GM10248 (cell line): ENCODE measurements at places on chromosomes 2 and 18.

DNA sequence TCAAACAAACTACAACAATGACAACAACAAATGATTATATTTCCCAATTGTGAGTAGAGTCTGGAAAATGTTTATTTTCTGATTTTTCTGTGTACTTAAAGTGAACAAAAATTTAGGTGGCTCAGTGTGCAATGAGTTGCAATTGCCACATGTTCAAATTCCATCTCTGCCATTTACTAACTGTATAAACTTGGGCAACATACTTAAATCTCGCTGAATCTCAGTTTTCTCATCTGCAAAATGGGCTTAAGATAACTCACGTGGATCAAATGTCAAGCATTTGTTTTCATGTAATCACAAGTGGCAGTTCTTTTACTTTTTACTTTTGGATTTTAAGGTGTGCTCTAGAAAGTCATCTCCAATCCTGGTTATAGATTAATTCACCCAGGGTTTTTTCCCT lies 416.8 kb upstream of the HNRNPA3 start:
- no peak for DNase-seq

DNA sequence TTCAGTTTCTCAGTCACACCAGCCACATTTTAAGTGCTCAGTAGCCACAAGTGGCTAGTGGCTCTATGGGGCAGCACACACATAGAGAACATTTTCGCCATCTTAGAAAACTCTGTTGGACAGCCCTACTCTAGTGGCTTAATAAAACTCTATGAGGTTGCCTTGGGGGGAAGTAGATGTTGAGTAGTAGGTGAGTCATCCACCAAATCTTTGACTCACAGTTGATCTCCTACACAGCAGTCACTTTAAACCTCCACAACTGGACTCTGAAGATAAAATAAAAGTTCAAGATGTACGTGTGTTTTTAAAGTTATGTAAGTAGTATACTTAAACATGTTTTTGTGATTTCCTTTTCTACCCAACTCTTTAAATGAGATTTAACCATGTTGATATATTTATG lies 379.0 kb downstream of the SETBP1 start:
- no peak for DNase-seq

- peak; percentile 25 for DNase-seq
These were observed 81.3 kb downstream of the STRADB start for GRCh38 chr2:201532686-201533304.

DNA sequence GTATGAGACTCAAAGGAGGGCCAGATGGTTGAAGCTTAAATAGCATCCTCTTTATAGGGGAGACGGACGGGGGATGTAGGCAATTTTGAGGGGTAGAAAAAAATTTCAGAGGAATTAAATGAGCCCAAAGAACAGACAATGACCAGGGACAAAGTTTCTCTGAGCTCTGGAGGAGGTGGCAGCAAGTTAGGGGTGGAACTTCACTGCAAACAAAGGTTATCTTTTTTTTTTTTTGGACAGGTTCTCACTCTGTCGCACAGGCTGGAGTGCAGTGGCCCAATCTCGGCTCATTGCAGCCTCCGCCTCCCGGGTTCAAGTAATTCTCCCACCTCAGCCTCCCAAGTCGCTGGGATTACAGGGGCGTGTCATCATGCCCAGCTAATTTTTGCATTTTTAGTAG lies 195.6 kb downstream of the PDE11A start:
- no peak for DNase-seq

DNA sequence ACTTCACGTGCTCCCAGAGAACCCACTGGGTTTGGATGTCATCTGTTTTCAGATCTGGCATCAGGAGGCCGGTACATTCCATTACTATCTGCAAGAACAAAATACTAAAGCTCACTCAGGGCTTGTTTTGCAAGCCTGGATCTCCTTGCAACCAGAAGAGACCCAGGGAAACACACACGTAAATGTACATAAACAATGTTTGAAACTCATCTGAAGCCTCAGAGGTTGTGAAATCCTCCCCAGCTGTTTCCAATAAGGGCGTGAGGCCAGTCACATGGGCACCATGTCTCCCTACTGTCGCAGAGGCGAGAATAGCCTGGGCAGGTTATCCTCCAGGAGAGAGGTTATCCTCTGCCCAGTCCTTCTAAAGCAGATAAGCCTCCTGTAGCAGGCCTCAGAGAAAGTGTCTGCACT lies 186.9 kb downstream of the GFPT1 start:
- DNase-seq, result no peak

DNA sequence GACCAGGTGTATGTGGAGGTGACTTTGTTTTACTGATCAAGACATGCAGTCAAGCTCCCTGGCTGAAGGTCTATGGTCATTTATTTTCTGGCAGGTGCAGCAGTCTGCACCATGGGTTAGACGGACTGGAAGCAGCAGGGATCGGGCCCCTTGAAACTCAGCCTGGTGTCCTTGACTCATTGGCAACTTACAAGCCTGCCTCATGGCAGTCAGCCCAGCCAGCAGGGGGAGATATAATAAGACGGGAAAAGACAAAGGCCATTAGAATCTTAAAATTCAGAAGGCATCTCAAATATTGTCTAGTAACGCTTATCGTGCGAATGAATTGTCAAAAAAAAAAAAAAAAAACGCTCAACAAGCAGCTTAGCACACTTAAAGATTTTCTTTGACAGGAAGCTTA lies 308.2 kb downstream of the EN1 start:
- no peak for DNase-seq

- DNase-seq, result no peak
These were observed 51.6 kb upstream of the FMNL2 start for GRCh38 chr2:152283392-152283791.

GRCh38 chr18:62614494-62614893 lies 91.7 kb downstream of the ZCCHC2 start:
- DNase-seq, result no peak

DNA sequence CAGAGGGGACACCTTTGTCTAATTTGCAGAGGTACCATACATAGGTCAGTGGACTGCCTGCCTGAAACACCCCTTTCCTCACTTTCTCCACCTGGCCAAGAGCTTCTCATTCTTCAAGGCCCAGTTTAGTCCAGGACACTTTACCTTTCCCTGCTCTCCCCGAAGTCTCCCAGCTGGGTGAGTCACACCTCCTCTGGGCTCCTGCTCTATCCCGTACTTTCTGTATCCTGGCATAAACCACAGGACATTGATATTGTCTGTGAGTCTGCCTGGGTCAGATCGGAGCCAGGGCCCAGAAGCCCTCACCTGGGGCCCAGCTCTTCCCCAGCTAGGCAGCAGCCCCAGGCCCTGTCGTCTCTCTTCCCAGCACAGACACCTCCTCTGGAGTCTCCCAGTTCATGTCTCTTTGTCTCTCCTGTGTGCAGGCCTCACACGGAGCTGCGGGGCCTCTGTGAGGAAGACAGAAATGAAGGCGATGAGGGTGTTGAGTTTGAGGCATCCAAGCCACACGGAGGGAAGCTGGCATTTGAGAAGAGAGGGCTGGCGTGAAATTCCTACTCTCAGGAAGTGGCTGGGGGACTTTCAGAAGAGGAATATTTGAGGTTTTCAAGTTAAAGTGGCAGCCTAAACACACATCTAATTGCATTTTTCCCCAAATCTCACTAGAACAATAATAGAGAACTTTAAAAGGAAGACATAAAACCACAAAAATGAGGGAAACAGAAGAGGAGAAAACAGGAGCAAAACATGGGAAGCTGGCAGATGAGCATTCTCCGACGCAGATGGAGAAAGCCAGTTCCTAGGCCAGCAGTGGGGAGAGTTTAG lies 79.6 kb upstream of the LAPTM4A start:
- no peak for DNase-seq

DNA sequence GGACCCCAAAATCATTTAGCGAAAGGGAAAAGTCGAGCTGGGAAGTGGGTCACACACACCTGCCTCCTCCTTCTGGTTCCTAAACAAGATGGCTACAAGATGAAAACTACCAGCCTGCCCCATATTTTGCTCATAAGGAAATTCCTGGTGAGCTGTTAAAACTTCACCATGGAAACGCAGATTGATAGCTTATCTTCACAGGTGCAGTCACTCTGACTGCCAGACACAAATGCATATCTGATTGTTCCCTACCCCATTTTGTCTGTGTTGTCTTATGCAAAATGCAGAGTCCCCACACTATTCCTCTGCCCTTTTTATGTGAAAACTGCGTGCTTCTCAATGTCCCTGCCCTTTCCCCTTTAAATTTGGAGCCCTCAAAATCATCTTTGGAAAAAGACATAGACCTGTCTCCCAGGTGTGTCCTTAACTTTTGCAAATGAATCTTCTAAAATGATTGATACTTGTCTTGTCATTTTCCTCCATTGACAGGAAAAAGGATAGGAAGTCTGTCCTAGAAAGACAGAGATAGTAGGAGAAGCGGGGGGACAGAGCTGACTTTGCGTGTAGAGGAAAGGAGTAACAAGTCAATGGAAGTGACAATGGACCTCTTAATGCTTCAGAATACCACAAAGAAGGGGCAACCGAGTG lies 38.9 kb upstream of the THOC1 start:
- DNase-seq, result no peak

DNA sequence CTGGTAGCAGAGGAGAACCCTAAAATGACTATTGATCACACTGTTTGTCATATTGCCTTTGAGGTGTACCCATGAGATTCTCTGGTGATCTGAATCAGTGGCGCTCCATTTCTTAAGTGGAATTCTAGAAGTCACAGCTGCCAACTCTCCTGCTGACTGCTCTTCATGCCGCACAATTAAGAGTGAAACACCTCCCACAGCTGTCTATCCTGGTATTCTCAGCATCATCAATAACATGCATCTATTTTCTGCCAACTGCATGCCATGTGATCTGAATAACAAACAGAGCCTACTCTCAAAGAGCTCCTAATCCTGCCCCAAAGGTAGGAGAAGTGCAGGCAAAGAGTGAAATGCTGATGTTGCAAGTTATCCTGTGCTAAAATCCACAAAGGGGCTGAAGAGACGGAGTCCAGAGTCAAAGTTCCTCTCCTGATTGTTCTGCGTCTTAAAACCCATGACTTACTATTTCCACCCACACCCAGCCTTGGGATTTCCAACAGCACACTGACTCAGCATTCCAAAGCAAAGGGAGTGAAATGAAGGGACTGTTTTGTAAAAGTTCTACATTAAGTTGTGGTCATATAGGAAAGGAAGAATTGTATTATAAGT lies 13.7 kb upstream of the DAPL1 start:
- no peak for DNase-seq

GRCh38 chr2:101473911-101474701 lies 806 bp downstream of the RFX8 start:
- DNase-seq, result no peak

DNA sequence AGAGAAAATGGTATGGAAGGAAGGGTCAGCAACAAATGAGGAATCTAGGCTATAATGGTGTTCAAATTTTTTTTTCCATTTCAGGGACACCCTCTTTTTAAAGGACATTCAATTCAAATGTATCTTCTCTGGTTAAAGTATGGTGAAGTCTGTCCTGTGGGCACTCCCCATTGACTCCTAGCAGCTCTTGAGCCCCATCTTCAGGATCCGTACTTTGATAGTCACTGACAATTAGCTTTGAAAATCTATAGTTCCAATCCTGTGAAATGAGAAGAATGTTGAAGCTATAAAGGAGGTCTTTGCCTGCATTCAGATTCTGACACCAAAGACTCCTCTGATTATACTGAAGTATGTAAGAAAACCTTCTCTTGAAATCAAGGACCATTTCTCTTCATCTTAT lies 43.3 kb downstream of the KCNH7 start:
- DNase-seq, result no peak

DNA sequence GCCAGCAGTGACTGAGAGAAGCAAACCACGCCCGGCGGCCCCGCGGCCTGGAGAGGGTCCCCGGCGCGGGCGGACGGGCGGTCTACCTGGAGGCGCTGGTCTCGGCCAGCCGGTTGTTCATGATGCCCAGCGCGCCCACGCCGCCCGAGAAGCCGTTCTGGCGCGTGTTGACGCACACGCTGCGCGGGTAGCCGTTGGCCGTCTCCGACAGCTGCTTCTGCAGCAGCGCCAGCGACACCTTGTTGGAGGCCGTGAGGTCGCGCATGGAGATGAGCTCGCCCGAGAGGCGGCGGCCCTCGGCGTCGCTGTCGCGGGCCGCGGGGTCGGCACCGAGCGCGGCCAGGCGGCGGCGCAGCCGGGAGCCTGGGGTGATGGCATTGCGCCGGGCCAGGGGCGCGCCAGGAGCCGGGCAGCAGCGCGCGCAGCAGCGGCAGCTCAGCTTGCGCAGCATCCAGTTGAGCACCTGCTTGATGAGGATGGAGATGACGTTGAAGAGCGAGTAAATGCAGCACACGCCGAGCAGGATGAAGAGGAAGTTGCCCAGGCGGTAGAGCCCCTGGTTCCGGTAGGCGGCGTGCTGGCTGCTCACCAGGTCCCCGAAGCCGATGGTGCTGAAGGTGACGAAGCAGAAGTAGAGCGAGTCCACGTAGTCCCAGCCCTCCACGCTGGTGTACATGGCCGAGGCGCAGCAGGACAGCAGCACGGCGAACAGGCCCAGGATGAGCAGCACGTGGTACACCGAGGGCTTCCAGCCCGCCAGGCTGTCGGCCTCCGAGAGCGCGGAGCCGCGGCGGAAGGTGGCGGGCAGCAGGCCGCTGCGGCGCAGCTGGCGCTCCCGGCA lies 118.1 kb downstream of the MSH2 start:
- DNase-seq, result peak; percentile 83

DNA sequence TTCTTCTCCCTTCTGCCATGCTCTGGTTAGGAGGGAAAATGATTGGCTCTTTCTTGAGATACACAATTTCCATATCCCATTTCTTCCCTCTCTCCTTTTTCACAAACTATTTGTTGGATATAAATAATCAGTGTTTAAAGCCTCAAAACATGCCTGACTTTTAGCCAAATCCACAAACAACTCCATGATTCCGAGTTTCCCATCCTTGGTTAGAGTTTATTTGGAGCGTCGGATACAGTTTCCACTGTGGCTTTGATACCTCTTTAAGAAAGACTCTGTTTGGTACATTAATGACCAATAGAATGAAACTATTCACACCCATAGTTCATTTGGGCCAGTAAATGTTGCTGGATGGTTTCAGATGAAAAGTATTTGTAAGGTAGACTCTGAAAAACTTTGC lies 5.9 kb upstream of the FHL2 start:
- no peak for DNase-seq

- no peak for DNase-seq
These were observed 60.3 kb downstream of the SH3BP4 start for GRCh38 chr2:235011929-235012631.

GRCh38 chr2:6741229-6741628 lies 124.5 kb downstream of the CMPK2 start:
- DNase-seq, result no peak

GRCh38 chr2:217601601-217602000 lies 401.2 kb downstream of the TNS1 start:
- DNase-seq, result no peak

- no peak for DNase-seq
These were observed 52.4 kb upstream of the STAT1 start for GRCh38 chr2:191066197-191066918.
